ENCODE measurements at places on chromosomes 6 and 20.
A peak's percentile ranks its signal among the peaks of the same experiment; 100 is the strongest.

GRCh38 chr6:87656857-87657256 is 45.2 kb downstream of the AKIRIN2 start:
- no peaks in the 10 kb centered on the region for H3K27me3 ChIP-seq
- no peaks in the 10 kb centered on the region for H3K36me3 ChIP-seq
- H3K27ac ChIP-seq, result no peak overlapping the region
- no peak overlapping the region for H3K4me3 ChIP-seq
- H3K4me1 ChIP-seq, result no peaks in the 10 kb centered on the region

DNA sequence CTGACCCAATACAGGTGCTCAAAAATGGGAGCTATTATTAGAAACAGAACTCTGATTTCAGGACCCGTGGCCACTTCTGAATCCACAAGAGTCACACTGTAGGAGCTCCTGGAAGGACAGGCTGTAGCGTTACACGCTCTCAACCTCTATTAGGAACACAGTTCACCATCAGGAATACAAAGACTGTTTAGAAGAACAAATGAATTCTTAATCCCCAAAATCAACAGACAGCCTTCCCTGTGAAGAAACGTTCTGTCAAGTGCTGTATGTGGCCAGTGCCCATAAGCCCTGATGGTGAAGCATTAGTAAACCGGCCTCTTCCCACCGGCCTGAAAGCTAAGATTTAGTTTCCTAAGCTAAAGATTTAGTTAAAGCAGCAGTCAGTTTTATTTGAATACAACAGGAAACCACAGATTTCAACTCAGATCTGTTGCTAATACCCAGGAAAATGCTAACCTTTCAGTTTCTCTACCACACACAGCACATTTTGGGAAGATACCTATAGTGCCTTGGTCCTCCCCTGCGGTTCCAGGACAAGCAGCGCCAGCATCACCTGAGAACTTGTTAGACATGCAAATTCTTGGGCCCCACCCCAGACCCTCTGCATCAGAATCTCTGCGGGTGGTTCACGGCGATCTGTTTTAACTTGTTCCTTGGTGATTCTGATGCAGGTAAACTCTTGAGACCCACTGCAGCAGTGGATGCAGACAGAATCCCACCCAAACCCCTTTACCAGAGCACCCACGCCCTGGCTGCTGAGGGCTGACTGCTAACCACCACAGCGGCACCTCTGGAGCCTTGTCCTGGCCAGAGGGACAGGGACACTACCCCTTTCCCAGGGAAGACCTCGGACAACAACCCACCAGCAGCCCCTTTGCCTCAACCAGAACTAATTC is 33.4 kb downstream of the MTRES1 start:
- no peaks in the 10 kb centered on the region for H3K27me3 ChIP-seq
- H3K36me3 ChIP-seq, result no peaks in the 10 kb centered on the region
- H3K4me1 ChIP-seq, result peaks cover 9% of the 10 kb centered on the region
- H3K4me3 ChIP-seq, result no peak overlapping the region
- DNase-seq, result no peak

GRCh38 chr20:6783752-6784151 is 16.3 kb downstream of the BMP2 start:
- H3K36me3 ChIP-seq, result no peaks in the 10 kb centered on the region
- no peak overlapping the region for H3K4me3 ChIP-seq
- H3K4me1 ChIP-seq, result no peaks in the 10 kb centered on the region
- DNase-seq, result no peak
- peaks cover 84% of the 10 kb centered on the region for H3K27me3 ChIP-seq

DNA sequence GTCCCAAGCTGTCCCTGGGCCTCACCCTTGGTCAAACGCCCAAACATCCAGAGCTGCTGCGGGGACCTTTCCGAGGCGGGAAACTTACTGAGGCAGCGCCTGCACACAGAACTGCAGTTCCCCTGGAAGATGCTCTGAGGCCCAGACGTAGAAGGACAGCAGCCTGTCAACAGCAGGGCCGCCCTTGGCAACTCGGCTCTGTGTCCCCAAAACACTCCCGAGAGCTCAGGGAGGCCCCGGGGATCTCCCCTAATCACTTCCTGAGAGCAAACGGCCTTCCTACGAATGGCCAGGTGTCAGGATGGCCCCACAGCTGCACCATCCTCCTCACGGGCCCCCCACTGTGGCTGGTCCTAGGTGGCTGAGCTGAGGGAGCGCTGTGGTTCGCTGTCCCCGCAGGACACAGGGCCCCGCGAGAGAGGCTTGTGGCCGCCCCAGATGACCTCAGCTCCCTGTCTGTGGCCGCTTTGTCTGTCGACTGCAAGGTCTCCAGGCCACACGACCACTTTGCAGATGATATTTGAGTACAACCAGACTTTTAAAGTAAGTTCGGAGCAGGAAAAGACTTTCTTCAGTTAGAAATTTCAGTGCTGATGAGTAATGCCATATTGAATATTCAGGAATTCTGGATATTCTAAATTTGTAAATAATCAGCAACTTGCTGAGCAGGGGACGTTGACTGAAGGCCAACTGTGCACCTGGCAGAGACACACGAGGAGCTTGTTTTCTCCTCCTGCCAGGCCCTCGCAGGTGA is 46.0 kb downstream of the DLL1 start:
- H3K36me3 ChIP-seq, result no peaks in the 10 kb centered on the region
- no peaks in the 10 kb centered on the region for H3K4me1 ChIP-seq
- no peak for DNase-seq
- H3K27me3 ChIP-seq, result peaks cover 62% of the 10 kb centered on the region
- H3K27ac ChIP-seq, result no peak overlapping the region

DNA sequence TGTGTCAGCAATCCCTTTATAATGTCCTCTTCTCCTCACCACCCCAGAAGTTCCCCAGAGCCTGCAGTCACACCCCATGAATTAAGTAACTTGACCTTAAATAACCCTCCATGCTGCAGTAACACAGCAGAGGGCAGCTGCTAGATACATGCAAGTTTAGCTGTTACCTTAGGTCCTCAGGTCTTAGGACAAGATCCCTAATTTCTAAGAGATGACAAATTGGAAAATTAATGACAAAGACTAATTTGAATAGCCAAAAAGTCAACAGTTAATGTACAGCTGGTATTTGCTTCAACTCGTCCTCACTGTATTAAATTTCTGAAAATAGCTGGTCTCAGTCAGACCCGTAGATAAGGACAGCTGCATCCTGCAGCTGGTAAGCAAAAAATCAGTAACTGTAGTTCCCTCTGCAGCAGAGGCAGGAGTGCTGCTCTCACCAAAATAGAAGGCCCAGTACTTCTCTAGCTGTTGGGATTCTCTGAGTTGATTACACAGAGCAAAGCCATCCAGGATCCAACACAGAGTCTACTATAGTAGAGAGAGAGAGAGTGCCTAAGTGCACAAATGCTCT is 62.4 kb downstream of the TNFRSF21 start:
- peak overlapping the region; percentile 59 for H3K27ac ChIP-seq
- H3K4me1 ChIP-seq, result peaks cover 93% of the 10 kb centered on the region
- H3K4me3 ChIP-seq, result no peak overlapping the region
- no peak for DNase-seq

- H3K27me3 ChIP-seq, result no peaks in the 10 kb centered on the region
- no peaks in the 10 kb centered on the region for H3K36me3 ChIP-seq
- H3K27ac ChIP-seq, result peak overlapping the region; percentile 30
- H3K4me3 ChIP-seq, result no peak overlapping the region
- H3K4me1 ChIP-seq, result peaks cover 21% of the 10 kb centered on the region
Measured at GRCh38 chr20:10468340-10468845, 33.3 kb downstream of the SLX4IP start.
